GM12878 (cell line): ENCODE measurements at places on chromosomes 1 and 21. TPM values are rescaled to one million over a fixed set of nuclear protein-coding genes. Genes with fewer than 3 reads are reported as not detected.

GRCh38 chr1:156727926-156728598 lies at the start of gene METTL25B:
METTL25B (plus strand) TSS chr1:156728469; CDS start chr1:156729105, 636 bp downstream.
- H3K4me3 ChIP-seq, result peak within 1 kb of the TSS; percentile 100
- H3K27ac ChIP-seq, result peak within 1 kb of the TSS; percentile 91
- H3K4me1 ChIP-seq, result peaks cover 13% of the 10 kb centered on the region
- H3K36me3 ChIP-seq, result peaks cover 18% of the 10 kb centered on the region

DNA sequence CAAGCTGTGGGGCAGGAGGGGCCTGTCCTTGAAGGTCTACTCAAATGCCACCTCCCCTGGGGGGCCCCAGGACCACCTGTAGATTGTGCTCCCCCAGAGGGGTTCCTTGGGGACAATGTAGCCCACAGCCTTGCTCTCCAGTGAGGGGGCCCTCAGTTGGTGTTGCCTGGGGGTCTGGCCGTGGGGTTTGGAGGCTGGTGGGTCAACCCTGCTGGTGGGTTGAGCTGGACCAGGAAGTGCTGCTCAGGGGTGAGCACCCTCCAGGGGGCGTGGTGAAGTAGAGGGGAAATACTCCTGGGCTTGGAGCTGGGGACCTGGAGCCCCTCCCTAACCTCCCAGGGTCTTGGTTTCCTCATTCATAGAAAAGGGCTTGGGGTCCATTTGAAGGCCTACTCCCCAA lies 143.6 kb upstream of the WNT4 start:
- H3K36me3 ChIP-seq, result no peaks in the 10 kb centered on the region
- no peak overlapping the region for H3K4me3 ChIP-seq
- no peaks in the 10 kb centered on the region; the same call in 1 of the 2 replicates for H3K27me3 ChIP-seq
- H3K27ac ChIP-seq, result no peak overlapping the region
- no peaks in the 10 kb centered on the region for H3K4me1 ChIP-seq
- no peak for DNase-seq

NTNG1 gene
- 1.4 and 2.3 TPM in 2 replicates for total RNA-seq

CYP4A11 gene
- total RNA-seq, result 0.11 and 0.13 TPM in 2 replicates

FCMR gene
- total RNA-seq, result 191 and 207 TPM in 2 replicates

CFHR3 gene
- not detected in 2 replicates for total RNA-seq
